ENCODE measurements at places on chromosomes 13 and 19.
A peak's percentile ranks its signal among the peaks of the same experiment; 100 is the strongest.

- DNase-seq = peak; percentile 70
Observed at GRCh38 chr19:49340069-49340864, 5.1 kb downstream of the CD37 start.

DNA sequence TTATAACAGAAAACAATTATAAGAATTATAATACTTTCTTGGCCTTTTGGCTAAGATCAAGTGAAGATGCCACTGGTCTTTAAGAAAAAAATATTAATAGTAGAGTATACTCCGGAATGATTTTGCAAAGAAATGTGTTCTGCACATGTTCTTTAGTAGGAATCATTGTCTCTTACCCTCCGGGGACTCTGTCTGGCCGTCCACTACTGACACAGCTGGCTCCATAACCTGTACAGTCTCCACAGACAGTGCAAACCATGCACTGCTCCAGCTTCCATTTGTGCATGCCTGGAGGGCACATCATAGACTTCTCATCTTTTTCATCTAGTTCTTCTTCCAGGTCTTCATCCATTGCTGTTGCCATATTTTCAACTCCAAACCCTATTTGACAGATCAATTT lies 75.9 kb downstream of the MYCBP2 start:
- no peak for DNase-seq

DNA sequence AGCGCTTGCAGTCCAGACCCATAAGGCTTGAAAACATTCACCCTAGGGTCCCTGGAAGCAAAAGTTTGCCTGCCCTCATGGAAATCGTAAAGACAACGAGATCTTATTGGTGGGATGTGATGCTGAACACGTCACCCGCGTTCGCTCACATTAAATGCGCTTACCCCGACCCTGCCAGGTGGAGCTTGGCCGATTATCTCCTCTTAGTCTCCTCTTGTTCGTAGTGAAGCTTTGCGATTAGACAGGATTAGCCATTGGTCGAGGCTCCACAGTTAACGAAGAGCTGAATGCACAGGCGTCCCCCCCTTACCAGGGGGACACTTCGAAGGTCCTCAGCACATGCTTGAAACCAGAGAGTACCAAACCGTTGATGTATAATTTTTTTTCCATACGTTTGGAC lies 16.0 kb upstream of the KDM4B start:
- DNase-seq = no peak

- DNase-seq = no peak
Observed at GRCh38 chr13:33249066-33249465, 36.5 kb downstream of the STARD13 start.

DNA sequence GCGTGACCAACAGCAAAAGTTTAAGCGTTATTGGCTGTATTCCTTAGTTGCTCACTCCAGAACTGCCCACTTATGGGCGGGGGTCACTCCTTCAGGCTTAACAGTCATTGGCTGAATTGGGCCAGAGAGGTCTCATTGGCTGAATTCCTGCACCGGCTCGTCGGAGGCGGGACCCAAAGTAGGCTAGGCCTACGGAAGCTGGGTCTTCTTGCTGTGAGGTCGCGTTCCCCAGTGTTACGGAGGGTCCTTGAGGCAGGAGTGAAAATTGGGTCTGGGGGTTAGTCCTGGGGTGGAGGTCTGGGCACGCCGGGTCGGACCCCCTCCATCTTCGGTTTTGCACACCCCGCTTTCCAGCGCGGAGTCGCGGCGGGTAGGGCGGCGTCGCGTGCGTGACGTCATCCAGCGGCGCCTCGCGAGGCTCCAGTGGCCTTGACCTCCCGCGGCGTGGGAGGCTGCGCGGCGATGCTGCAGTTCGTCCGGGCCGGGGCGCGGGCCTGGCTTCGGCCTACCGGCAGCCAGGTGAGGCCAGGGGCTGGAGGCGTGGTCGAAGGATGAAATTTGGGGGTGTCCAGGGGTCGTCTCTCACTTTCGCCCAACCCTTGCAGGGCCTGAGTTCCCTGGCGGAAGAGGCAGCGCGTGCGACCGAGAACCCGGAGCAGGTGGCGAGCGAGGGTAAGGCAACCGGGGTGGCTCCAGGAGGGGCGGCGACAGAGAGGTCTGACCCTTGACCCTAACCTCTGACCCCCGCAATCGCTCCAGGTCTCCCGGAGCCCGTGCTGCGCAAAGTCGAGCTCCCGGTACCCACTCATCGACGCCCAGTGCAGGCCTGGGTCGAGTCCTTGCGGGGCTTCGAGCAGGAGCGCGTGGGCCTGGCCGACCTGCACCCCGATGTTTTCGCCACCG lies at the start of gene MRPL4:
Gene MRPL4, plus strand, starts transcription at position 423 of the 903 bp plus-strand sequence. Its CDS starts 40 bp downstream, at position 463.
- peak; percentile 99 for DNase-seq

GRCh38 chr19:1229056-1229923 lies 8.5 kb downstream of the CBARP start:
- DNase-seq = no peak

DNA sequence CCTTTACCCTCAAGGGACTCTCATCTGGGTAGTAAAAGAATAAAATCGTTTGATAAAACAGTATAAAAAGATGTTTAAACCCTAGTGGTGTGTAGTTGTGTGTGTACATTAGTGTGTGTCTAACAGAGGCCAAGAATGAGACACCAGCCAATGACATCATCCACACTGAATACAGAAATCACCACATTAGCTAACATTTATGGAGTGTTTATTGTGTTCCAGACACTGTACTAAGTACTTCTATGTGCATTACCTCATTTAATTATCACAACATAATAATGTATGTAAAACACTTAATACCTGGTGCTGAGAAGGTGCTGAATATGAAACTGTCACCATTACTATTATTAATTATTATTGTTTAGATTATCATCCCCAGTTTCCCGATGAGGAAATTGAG lies 49.1 kb upstream of the UQCRFS1 start:
- no peak for DNase-seq

DNA sequence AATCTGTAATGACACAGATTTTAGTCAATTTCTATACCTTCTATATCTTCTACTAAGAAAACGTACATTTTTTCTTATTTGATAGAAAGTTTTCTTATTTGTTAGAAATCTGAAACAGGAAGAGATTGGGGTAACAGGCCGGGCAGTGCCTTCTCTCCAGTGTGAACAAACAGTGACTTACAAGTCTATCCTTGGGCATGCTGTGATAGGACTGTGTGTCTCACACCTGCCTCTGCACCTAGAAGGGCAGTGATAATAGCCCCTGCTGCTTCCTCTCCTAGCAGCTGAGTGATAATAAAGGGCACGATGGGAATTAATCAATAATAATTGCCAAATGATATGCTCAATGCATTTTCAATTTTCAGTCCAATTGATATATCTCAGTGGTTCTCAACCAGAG lies 1.4 kb downstream of the TMEM272 start:
- DNase-seq = no peak

DNA sequence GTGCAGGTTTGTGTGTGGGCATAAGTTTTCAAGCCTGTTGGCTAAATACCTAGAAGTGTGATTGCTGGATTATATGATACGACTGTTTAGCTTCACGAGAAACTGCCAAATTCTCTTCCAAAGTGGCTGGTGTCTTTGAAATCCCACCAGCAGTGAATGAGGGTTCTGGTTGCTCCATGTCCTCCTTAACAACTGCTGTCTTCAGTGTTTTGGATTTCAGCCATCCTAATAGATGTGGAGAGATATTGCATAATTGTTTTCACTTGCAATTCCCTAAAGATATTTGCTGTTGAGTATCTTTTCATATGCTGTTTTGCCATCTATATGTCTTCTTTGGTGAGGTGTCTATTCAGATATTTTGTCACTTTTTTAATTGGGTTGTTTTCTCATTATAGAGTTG lies 390.5 kb downstream of the ZNF536 start:
- DNase-seq = no peak

DNA sequence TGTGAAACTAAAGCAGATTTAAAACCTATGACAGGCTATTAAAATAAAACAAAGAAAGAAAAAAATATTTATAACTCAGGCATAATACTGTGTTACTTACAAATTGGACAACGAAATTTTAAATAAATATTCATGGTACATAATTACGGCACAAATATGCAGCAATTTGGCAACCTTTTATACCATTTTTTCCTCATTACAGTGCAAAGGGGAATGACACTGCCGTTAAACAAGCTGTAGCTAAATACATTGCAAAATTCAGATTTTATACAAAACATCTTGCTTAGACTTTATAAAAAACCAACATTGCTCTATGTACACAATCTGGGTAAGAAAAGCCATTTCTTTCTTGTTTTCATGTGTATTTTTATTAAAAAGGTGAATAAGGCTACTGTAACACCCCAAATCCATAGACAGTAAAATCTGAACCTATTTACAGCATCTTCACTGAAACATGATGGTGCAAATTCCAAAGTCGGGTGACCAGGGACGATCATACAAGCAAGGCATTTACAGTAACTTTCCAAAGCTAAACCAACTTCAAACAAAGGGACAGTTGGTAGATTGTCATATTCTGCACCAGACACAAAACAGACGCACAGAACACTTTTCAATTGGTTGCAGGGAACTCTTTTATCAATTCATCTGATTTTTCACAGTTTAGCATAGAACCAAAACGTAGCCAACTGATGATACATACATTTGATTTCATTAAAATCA lies 45.5 kb downstream of the EFNB2 start:
- DNase-seq = no peak

DNA sequence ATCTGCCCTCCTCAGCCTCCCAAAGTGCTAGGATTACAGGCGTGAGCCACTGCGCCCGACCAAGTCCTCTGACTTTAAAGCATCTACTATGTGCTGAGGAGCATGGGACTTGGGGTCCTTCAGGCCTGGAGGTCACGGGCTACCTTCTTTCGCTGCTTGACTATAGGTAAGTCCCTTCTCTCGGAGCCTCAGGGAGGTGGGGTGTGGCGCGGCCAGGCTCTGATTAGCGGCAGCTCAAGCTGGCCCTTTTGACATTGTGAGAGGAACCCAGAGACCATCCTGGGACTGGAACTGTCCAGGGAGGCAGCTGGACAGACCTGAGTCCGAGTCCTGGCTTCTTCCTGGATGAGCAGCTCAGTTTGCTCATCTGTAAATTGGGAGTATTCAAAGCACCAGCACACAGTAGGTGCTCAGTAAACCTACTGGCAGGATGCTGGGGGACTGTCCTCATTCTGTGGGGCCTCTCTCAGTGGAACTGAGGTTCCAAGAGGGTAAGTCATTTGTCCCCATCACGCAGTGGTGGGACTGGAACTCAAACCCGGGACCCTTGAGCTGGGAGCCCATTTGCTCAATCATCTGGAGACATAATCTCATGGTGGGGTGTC lies 780 bp downstream of the FCER2 start:
- DNase-seq = no peak

- no peak for DNase-seq
Observed at GRCh38 chr19:47651132-47651531, 42.2 kb downstream of the BICRA start.

- no peak for DNase-seq
Observed at GRCh38 chr13:60282708-60283107, 114.3 kb upstream of the TDRD3 start.

DNA sequence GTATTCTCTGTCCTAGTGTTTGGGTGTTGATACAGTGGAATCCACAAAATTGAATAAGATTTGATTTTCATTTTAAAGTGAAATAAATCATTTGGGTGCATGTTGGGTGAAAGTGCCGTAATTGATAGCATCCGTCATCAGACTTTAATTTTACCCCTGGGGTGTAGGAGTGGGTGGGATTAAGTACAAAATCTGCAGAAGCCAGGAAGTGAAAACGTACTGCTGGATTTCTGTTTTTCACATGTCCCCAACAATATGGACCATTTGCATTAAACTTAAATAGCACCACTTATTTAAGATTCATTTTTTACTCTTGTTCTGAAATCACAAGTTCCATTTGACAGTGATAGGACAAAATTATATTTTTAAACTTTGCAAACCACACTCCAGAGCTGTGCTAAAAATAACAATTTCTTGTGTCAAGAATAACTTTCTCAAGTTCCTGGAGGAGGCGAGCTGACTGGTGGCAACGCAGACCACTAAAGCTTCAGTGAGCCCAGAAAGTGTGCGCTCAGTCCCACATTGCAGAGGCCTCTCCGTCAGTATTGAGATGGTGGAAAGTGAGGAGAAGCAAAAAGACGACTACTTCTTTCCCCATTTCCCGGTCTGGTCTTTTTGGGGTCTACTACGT lies 71.3 kb downstream of the ARHGEF7 start:
- DNase-seq = no peak

- DNase-seq = no peak
Observed at GRCh38 chr13:75353781-75354193, 128.2 kb downstream of the TBC1D4 start.

- DNase-seq = no peak
Observed at GRCh38 chr13:79742923-79743322, 262.0 kb downstream of the NDFIP2 start.

DNA sequence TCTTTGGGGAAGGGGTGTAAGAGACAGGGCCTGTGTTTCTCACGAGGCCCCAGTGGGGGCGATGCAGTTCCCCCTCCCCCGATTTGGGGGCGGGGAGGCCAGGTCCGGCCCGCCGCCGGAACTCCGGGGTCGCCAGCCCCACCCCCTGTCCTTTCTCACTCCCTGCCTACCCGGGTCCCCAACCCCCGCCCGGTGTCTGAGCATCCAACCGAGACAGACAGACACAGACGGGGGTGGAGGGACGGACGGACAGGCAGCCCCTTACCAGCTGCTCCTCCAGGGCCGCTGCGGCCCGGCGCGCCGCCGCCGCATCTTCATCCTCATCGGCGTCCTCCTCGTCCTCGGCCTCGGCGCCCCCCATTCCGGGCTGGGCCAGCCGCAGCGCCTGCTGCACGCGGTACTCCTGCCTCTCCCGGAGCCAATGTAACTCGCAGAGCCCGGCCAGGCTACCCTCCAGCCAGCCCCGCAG lies 397 bp downstream of the DACT3 start:
- no peak for DNase-seq

GRCh38 chr19:33232656-33233055 lies 7.0 kb upstream of the SLC7A10 start:
- no peak for DNase-seq

DNA sequence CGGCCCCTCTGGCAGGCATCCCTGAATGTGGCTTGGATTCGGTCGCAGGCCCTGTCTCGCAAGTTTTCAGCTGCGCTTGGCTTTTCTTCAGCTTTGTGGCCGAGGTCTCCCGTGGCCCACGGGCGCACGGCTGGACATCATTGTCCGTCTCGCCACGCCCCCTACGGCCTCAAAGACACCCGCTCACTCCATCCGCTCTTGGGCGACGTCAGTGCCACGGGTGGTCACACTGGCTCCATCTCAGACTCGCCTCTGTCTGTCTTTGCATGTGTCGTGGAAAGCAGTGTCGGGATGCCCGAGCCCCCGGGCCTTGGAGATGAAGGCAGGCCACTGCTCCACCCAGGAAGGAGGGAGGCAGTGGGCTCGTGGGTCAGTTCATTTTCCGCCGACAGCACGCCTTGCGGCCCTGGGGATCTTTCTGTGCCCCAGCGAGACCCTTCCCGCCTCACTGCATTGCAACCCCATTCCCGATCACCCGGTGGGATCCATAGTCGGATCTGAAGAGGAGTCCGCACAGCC lies 51.0 kb downstream of the ZNF146 start:
- no peak for DNase-seq

All from common myeloid progenitor, CD34-positive (primary cell).